Effector memory CD8-positive, alpha-beta T cell (primary cell): ENCODE measurements at places on chromosomes 5 and 9.
A peak's percentile ranks its signal among the peaks of the same experiment; 100 is the strongest.

GRCh38 chr5:3564827-3565518 lies 30.7 kb upstream of the IRX1 start:
- DNase-seq: no peak

DNA sequence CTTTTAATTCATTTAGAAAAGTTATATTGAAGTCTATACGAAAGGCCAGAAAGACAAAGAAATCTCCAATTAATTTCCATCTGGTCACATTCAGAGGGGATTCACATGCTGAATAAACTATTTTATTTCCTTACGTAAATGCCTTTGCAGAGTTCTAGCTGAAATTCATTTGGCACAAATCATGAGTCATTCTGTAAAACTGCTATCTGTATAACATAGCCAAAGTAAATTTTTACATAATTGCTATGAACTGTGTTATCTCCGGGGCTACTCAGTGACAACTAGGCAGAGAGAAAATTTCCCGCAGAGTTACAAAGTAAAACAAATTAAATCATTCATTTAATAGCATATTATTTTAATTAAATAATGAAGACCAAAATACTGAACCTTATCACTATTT lies 463.2 kb upstream of the ADAMTS16 start:
- no peak for DNase-seq

GRCh38 chr5:84290673-84291072 lies 94.0 kb downstream of the EDIL3 start:
- DNase-seq: no peak

DNA sequence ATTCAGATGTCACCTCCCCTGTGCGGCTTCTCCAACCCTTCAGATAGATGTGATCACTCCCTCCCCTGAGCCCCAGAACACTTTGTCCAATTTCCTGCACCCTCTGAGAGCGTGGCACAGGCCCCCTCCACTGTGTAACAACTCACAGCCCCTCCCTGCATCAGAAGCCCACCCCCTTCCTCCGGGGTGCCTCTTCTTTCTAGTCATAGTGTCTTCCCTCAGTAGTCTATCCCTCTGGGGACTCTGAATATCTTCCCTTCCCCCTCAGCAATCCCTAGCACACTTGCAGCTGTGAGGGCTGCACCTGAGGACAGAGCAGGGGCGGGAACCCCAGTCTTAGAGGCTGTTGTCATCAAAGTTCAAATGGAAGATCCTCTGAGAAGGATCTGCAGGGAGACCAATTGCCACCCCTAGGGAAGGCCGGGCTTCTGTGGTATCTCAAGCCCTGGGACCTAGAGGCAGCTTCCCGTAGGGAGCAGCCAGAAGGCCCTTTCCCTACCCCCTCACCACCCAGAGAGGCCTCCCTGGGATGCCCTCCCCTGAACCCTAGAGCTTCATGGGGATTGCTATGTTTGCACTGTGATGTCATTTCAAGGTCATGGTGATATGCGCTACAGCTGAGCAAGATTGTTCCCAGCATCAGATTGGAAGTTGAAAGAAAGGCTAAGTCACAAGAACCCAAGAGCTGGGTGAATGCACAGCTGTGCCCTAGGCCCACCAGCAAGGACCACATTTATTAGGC lies 70.7 kb downstream of the THBS4 start:
- DNase-seq: no peak

DNA sequence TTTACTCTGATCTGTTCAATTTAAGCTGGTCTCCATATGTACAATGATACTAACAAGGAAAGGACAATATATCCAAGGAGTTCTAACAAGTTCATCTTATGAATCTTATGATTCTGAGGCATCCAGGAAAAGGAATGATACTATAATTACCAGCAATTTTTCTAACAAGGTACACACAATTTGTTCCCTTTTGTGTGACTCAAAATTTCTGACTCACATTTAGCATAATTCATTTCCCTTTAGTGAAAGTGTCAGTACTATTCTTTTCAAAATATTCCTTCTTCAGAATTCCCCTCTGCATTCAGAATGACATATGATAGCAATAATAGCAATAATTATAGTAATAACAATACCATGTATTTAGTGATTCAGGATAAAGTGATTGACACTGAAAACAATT lies 594.8 kb downstream of the DMRTA1 start:
- no peak for DNase-seq

DNA sequence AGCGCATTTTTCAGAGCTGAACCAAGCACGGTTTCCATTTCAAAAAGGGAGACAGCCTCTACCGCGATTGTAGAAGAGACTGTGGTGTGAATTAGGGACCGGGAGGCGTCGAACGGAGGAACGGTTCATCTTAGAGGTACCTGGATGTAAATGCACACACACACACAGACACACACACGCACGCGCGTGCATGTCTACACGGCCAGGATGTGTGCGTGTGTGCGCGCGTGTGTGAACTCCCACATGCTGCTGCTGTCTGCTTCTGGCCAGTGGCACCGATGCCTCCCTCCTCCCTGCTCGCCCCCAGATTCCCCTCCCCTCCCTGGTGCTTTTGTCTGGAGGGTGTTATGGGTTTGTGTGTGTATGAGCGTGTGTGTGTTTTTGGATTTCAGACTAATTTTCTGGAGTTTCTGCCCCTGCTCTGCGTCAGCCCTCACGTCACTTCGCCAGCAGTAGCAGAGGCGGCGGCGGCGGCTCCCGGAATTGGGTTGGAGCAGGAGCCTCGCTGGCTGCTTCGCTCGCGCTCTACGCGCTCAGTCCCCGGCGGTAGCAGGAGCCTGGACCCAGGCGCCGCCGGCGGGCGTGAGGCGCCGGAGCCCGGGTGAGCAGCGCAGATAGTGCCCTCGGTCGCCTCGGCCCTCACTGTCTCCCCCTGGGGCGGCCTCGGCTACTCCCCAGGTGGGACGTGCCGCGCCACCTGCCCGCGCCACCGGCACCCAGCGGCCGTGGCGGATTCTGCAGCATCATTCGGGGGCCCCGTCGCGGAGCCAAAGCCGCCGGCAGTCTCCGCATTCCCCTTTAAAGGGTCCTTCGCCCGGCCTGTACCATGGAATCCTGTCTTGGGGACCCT lies at the start of gene NTRK2:
Gene NTRK2, plus strand, starts transcription at position 442 of the 850 bp plus-strand sequence. CDS start 1,020 bp downstream, outside the sequence.
- no peak for DNase-seq

GRCh38 chr9:93574091-93574899 lies 2.1 kb upstream of the PHF2 start:
- no peak for DNase-seq

DNA sequence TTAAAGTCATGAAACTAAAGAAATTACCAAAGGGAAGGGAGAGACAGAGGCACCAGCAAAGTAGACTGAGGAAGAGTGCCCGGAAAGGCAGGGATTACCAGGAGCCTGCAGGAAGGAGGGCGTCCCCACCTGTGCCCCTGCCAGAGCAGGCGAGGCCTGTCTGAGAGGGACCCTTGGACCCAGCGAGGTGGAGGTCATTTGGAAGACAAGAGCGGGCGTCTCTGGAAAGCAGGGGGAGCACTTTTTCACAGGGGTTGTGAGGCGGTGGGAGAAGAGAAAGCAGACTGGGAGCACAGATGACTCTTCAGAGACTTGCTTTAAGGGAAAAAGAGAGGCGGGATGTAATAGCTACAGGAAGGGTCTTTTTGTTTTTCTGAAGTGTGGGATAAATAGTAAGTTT lies 27.5 kb upstream of the SLC2A8 start:
- no peak for DNase-seq

DNA sequence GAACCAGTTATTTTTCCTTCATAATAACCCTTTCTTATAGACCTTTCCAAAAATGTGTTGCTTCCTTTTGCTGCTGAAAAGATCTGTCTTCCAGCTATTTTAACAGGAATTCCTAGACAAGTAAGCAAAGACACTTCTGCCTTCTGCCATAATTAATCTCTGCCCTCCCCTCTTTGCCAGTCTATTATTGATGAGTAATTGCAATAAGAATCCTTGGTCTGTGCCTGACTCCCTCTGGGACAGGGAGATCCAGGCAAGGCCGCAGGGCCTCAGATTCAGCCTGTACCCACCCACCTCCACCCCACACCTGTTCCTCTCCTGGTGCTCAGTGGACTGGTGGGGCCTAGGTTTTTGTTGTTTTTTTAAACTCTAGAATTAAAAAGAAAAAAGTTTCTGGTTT lies 8.3 kb downstream of the FOXD1 start:
- DNase-seq: no peak

GRCh38 chr9:5832538-5833529 lies at the start of gene ERMP1:
TSS of gene ERMP1 (minus strand) at chr9:5833117. CDS start at chr9:5833027, 90 bp downstream.
- peak; percentile 91 for DNase-seq

DNA sequence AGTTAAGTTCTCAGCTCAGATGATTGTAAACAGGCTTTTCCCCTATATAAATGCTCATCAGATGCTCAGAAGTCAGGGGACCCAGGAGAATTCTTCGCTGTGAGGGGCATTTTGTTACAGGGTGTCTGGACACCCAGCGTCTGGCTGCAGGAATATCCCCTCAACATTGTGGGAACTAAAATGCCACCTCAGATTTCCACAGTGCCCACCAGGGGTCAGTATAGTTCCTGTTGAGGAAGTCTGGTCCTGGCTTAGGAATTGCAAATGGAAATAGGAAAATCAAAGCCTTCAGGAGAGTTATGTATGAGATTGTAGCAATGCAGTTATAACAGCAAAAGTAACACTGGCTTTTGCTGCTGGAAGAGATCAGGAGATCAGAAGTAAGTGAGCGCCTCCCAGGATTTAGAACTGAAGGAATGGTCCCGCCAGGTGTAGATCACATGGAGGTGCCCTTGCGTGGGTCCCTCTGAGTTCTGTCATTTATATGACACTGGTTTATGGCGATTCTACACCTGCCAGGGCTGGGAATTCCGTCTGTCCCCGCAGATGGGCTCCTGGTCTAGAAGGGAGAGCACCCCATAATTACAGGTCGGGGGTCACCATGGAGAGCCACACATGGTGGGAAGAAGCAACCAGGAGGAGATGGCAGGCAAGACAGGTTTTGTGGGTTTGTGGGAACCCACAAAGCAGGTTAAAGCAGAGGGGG lies 47.1 kb upstream of the CTSL start:
- DNase-seq: no peak

GRCh38 chr5:154754460-154755360 lies 467 bp upstream of the LARP1 start:
- DNase-seq: peak; percentile 99

GRCh38 chr5:100902440-100903038 lies 543 bp downstream of the ST8SIA4 start:
- peak; percentile 35 for DNase-seq

GRCh38 chr5:123543438-123543837 lies 31.5 kb downstream of the CSNK1G3 start:
- no peak for DNase-seq

DNA sequence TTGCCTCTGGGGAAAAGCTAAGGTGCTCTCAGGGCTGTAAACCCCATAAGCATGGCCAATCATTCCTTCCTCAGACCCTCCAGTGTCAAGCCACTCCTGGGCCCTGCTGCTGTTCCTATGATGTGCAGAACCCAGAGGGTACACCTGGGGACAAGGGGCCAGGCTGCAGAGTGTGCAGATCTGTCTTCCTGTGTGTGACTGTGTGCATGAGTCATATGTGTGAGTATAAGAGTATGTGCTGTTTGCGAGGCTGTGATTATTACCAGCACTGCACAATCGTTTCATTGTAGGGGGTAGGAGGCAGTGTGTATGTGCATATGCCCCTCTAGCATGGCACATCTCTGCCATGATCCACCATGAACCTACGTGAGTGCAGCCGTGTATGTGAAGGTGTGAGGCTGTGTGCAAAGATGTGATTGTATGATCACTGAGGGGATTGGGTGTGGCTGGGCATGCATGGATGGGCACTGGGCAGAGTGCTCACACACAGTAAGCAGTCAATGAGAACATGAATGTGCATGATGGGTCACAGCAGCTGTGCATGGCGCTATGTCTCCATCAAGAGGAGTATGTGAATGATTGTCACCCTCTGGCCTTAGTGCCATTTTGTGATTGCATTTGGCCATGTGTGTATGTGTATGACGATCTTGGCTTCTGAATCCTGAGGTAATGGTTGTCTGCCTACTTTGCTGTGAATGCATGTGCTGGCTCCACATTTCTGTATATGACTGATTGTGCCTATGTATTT lies 2.4 kb upstream of the OR1K1 start:
- no peak for DNase-seq

- DNase-seq: no peak
Measured at GRCh38 chr5:107875833-107876232, 205.1 kb upstream of the EFNA5 start.

GRCh38 chr5:2153350-2153749 lies 270.6 kb upstream of the IRX4 start:
- no peak for DNase-seq

DNA sequence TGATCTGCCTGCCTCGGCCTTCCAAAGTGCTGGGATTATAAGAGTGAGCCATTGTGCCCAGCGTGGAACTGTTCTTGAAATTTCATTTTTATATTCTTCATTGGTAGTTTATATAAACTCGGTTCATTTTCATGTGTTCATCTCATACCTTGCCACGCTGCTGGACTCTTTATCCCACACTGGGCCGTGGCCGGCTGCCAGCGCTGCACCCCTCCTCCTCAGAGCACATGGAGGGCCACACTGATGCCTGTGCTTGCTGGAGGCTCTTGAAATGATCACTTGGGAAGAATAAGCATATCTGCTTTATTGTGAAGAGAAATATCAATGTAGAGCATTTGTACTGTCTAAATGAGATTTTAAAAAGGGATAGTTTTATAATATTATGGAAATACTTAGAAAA lies 69.5 kb downstream of the EHMT1 start:
- no peak for DNase-seq

DNA sequence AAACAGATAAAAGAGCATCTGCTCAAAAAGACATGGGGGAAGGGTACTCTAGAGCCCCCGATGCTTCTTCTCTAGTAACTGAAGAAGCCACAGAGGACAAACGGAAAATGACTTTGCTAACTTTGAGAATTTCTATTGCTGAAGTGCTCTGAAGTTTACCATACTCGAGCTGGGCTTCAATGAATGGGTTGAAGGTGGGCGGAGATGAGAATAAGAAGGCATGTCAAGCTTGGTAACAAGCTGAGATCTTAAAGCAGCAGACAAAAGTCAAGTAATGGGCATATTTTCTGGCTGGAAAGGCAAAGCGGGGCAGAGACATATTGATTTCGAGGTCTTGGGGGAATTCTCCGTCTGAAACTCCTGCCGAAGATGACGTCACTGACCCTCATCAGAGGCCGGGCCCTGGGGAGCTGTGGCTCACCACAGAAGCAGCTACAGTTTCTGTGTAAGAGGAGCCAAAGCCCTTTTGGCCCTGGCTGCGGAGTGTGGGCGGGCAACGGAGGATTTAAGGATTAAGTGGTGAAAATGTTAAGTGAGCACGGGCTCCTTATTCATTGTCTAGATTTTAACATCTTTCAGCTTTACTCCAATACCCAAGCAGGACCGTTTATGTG lies 115.8 kb upstream of the SLIT3 start:
- no peak for DNase-seq

GRCh38 chr9:10062629-10063395 lies 550.0 kb downstream of the PTPRD start:
- DNase-seq: no peak

- DNase-seq: no peak
Measured at GRCh38 chr9:128485414-128485855, 19.1 kb upstream of the GLE1 start.
